ENCODE measurements at places on chromosomes 3 and 15.

DNA sequence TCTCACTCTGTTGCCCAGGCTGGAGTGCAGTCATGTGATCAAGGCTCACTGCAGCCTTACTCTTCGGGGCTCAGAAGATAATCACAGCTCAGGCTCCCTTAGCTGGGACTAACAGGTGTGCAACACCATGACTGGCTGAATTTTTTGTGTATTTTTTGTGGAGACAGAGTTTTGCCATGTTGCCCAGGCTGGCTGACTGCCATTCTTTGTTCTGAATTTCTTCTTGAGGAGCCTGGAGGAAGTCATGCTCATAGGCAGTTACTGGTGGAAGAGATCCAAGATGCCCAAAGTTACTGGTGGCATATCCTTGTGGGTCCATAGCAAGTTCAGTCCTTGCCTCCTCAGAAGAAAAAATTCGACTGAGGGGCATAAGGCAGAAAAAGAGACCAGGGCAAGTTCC lies 16.6 kb upstream of the UBP1 start:
- no peak for DNase-seq

DNA sequence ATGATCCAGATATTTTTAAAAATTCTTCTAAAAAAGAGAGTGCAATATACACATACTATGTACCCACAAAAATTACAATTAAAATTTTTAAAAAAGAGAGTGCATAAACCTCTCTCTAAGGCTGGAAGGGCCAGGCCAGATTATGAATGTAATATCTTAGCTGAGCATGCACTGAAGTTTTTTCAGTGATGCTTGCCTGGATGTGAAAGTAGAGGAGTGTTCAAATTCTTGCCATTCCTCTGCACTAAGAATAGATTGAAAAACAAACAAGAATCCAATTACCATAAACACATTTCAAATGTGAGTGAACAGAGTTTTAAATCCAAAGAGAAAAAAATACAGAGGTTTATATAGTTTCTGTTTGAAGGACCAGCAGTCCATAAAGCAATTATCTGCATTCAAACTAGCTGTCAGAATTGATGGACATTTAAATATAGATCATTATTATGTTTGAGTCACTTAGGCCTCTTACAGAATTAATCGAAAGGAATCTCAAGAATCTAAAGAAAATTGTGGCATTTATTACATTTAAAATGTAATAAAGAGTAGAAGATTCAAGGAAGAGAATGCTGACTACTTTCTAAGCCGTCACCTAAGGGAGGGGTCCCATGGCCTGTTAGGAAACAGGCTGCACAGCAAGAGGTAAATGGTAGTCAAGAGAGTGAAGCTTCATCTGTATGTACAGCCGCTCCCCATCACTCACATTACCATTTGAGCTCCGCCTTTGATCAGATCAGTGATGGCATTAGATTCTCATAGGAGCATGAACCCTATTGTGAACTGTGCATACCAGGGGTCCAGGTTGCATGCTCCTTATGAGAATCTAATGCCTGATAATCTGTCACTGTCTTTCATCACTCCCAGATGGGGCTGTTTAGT lies 159.3 kb upstream of the MDFIC2 start:
- DNase-seq, result no peak

DNA sequence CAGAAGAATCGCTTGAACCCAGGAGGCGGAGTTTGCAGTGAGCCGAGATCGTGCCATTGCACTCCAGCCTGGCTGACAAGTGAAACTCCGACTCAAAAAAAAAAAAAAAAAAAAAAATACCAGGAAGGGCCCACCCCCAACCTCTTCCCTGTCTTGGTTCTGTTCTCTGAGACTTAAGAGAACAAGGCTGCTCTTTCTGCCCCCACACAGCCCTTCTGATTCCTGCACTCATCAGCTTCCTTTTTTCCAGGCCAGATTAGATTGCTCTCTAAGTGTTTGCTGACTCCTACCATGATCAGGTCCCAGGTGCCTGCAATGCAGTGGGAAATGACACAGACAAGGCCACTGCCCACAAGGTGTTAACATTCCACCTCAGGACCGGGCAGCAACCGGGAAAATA lies 13.0 kb downstream of the TMEM44 start:
- DNase-seq, result no peak

DNA sequence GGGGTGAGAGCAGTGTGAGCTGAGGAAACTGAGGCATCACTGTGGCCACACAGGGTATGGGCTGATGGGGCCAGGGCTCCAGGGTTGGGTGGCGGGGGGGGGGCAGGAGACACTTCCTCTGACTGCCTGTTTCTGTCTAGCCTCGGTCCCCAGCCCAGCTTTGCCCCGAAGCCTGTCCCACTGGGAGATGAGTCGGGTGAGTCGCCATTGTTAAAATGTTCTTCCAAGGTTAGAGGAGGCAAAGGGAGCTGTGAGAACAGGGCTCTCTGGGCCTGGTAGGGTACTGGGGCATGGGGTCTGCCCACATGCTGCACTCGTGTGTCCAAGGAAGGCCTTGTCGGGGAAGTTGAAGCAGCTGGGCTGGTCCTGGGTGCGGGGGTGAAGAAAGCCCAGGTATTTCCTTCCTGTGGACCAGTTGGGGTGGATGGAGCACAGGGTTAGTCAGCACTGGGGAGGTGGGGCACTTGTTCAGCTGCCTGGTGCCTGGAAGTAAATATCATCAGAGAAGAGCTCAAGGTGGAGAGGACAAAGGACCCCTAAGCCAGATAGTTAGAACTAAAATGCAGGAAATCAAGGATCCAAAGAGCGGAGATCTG lies 8.3 kb upstream of the JMJD7 start:
- DNase-seq, result no peak

GRCh38 chr15:81385721-81386076 lies 11.7 kb upstream of the TMC3 start:
- no peak for DNase-seq

GRCh38 chr3:118472586-118472985 lies 562.1 kb downstream of the IGSF11 start:
- DNase-seq, result no peak

GRCh38 chr3:34203386-34203785 lies 405.0 kb downstream of the PDCD6IP start:
- no peak for DNase-seq

- no peak for DNase-seq
Measured at GRCh38 chr15:92383519-92384324, 10.0 kb upstream of the ST8SIA2 start.

GRCh38 chr3:70000028-70000410 lies 486 bp downstream of the SAMMSON start:
- DNase-seq, result no peak

DNA sequence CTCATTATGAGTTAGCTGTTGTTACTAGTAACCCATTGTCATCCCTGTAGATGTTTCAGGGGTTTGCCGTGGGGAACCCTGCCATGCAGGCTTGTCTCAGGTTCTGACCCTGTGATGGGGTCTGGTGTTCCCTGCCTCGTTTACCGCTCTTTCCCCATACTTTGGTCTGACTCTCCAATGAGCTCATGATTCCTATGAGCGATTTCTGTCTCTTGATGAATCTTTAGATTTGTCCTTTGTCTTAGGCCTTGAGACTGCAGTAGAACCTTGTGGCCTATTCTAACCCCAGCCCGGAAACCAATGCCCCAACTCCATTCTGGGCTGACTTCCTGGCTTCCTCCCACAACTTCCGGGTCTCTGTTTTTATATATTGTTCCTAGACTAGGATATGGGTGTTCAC lies 11.3 kb upstream of the IQGAP1 start:
- DNase-seq, result no peak
